ENCODE measurements at places on chromosomes 5 and 9. TPM values are rescaled to one million over a fixed set of nuclear protein-coding genes. Genes with fewer than 3 reads are reported as not detected.

CCDC183 gene
- total RNA-seq: 0.21 TPM

ELL2 gene
- total RNA-seq: 32.6 TPM

BAAT gene
- total RNA-seq: 0.56 TPM

PCDHGB5 gene
- 2.5 TPM for total RNA-seq

IL5 gene
- total RNA-seq: 0.47 TPM

SPINK4 gene
- total RNA-seq: not detected
